ENCODE measurements at places on chromosomes 16 and 17.

DNA sequence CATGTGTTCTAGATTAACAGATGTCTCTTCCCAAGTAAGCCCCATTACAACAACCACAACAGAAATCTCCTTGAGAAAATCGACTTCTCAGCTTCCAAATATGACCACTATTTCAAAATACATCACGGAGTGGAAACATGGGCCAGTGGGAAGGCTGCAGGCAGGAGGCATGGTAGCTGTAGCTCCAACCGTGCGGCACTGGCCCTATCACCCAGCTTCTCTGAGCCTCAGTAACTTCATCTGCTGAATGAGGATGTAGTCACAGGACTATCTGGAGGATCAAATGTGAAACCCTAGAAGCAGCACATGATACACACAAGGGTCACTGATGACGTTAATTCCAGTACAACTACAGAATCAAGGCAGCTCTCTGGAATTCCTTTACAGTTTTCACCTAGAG is 112.2 kb downstream of the VPS53 start:
- DNase-seq = no peak
- no peak overlapping the region for H3K4me3 ChIP-seq
- H3K27ac ChIP-seq = peak overlapping the region; percentile 12
- peaks cover 23% of the 10 kb centered on the region for H3K36me3 ChIP-seq

GRCh38 chr17:16215965-16216316 is 607 bp upstream of the NCOR1 start:
- H3K4me1 ChIP-seq = peaks cover 11% of the 10 kb centered on the region
- peak overlapping the region; percentile 99 for H3K4me3 ChIP-seq
- H3K27ac ChIP-seq = peak overlapping the region; percentile 84
- H3K36me3 ChIP-seq = peaks cover 6% of the 10 kb centered on the region
- DNase-seq = no peak
- no peaks in the 10 kb centered on the region for H3K27me3 ChIP-seq

GRCh38 chr16:9134739-9135138 is 43.3 kb downstream of the HAPSTR1 start:
- H3K4me1 ChIP-seq = peaks cover 11% of the 10 kb centered on the region
- no peak overlapping the region for H3K27ac ChIP-seq
- no peaks in the 10 kb centered on the region for H3K36me3 ChIP-seq
- peaks cover 14% of the 10 kb centered on the region for H3K27me3 ChIP-seq
- peak; percentile 69 for DNase-seq

DNA sequence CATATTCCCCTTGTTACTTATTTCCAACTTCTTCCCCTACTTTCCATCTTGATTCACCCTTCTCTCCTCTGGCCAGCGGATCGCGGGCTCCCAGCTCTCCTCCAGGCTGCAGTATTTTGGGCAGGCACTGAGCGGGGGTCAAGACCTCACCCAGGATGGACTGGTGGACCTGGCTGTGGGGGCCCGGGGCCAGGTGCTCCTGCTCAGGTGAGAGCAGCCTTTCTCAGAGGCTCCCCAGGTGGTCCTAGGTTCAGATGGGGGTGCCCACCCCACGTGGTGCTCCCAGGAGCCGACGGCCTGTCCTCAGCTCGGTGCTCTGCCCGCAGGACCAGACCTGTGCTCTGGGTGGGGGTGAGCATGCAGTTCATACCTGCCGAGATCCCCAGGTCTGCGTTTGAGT is 16.0 kb downstream of the ITGAX start:
- H3K4me1 ChIP-seq = no peaks in the 10 kb centered on the region
- peaks cover 47% of the 10 kb centered on the region for H3K27me3 ChIP-seq
- no peak for DNase-seq
- no peak overlapping the region for H3K27ac ChIP-seq
- no peaks in the 10 kb centered on the region for H3K36me3 ChIP-seq

DNA sequence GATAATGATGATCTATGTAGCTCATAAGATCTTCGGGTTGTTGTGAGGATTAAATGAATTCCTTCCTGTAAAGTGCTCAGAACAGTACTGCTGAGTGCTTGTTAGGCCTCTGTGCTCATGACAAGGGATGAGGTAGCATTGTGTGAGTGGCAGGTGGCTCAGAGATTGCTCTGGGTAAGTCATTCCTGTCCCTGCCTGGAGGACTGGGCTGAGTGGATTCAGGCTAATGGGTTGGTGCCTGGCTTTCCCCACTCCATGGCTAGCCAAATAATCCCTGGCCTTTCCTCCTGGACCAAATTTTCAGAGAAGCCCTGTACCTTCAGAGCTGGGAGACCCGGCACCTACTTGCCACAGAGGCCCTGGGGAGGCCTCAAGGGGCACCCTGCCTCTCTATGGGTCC is 1.3 kb upstream of the CCDC92B start:
- no peak for DNase-seq
- H3K27ac ChIP-seq = no peak overlapping the region
- H3K4me1 ChIP-seq = no peaks in the 10 kb centered on the region
- H3K36me3 ChIP-seq = no peaks in the 10 kb centered on the region

DNA sequence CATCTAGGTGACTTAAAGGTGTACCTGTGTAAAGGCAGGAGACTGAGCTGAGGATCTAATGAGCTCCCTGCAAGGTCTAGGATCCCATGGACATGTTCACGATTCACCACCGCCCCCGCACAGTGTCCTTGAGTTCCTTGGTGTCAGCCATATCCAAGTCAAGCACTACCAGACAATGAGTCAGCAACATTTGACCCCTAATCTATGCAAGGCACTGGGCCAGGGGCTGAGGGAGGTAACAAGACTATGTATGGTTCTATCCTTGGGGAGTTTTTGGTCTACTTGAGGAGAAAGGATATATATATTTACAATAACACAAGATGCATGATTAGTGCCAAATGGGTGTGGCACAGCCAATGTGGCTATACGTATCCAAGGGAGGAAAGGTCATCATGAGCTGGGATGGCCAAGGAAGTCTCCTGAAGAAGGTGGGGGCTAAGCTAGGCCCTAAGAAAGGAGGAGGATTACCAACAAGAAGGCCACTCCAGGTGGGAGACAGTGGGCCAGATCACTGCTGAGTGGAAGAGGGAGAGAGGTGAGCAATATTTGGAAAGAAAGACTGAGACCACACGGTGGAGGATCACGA is 35.0 kb downstream of the ITGB3 start:
- H3K4me3 ChIP-seq = no peak overlapping the region
- peak; percentile 57 for DNase-seq
- no peaks in the 10 kb centered on the region for H3K36me3 ChIP-seq
- H3K27ac ChIP-seq = no peak overlapping the region
- no peaks in the 10 kb centered on the region for H3K27me3 ChIP-seq

DNA sequence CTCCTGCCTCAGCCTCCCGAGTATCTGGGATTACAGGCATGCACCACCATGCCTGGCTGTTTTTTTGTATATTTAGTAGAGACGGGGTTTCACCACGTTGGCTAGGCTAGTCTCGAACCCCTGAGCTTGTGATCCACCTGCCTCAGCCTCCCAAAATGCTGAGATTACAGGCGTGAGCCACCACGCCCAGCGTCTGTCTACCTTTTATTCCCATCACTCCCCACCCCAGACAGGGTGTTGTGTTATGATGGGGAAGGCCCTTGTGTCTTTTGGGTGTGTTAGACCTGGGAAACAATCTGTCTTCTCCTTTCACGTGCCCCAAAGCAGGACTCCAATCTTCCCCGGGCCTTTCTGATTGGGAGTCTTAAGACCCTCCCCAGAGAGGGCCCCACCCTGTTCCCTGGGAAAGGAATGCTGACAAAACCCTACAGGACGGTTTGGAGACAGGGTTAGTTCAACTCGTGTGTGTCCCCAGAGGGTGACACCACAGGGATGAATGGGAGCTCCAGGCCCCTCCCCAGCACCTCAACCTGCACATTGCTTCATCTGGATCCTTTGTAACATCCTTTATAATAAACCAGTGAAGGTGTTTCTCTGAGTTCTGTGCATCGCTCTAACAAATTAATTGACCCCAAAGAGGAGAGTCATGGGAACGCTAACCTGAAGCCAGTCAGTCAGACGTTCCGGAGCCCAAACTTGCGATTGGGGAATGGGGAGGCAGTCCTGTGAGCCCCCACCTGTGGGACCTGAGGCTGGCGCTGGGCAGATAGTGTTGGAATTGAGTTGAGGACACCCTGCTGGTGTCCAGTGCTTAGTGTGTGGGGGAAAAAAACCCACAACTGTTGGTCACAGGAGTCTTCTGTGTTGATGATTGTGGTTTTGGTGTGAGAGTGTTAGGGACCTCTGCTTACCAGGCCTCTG is 3.2 kb upstream of the ELOB start:
- H3K27ac ChIP-seq = no peak overlapping the region
- no peak overlapping the region for H3K4me3 ChIP-seq
- DNase-seq = no peak
- peaks cover 10% of the 10 kb centered on the region for H3K4me1 ChIP-seq

DNA sequence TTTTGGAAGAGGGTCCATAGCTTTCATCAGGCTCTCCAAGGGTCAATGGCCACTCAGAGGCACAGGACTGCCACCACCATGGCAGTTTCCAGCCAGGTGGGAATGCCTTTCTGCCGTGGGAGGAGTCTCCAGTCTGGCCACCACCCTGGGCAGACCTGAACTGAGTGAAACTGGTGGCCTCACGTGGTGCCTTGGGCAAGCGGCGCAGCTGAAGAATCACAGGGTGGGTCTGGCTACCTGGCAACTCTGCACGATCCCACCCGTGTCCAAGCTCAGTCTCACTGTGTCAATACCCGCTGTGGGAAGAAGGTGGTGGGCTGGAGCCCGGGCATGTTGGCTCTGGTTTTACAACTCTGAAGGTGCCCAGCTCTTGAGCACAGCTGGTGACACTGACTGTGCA is 31.8 kb downstream of the VAC14 start:
- no peak overlapping the region for H3K4me3 ChIP-seq
- peaks cover 41% of the 10 kb centered on the region for H3K36me3 ChIP-seq
- H3K27me3 ChIP-seq = no peaks in the 10 kb centered on the region
- H3K27ac ChIP-seq = no peak overlapping the region
- DNase-seq = no peak

GRCh38 chr16:66911112-66911511 is 7.6 kb downstream of the CDH16 start:
- no peaks in the 10 kb centered on the region for H3K27me3 ChIP-seq
- H3K27ac ChIP-seq = no peak overlapping the region
- H3K4me3 ChIP-seq = no peak overlapping the region
- no peaks in the 10 kb centered on the region for H3K36me3 ChIP-seq
- H3K4me1 ChIP-seq = peaks cover 14% of the 10 kb centered on the region
- DNase-seq = peak; percentile 74

DNA sequence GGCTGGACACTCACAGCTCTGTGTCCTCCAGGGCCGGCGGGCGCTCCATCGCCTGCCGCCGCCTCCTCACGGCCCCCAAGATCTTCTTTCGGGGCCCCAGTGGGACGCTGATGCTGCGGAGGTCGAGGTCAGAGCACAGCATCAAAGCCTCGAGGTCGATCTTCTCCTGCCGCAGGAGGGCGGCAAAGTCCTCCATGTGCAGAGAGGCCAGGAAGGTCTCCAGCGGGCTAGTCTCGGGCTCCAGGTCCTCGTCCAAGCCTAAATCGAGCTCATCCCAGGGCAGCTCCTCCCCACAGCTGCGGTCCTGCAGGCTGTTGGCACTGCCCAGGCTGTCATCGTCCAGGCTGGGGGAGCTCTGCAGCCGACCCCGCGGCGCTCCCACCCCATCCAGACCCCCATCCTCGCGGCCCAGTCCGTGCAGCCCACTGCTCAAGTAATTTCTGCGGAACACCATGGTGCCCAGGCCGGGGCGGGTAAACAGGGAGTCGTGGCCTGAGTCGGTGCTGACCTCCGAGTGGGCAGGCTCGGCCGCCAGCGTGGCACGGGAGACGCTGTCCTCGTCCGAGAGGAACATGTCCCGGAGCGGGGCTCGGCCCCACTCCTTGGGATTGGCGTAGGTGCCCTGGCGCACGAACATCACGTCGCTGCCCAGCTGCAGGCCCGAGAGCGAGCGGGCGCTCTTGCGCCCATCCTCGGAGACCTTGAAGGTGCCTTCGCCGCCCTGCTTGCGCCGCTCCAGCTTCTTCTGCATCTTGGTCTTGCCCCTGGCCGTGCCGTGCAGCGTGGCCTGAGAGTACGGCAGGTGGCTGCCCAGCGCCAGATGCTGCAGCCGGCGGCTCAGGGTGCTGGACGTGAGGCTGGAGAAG is 3.4 kb downstream of the USH1G start:
- H3K4me3 ChIP-seq = no peak overlapping the region
- no peaks in the 10 kb centered on the region for H3K36me3 ChIP-seq
- no peak overlapping the region for H3K27ac ChIP-seq
- no peaks in the 10 kb centered on the region for H3K4me1 ChIP-seq
- peaks cover 16% of the 10 kb centered on the region for H3K27me3 ChIP-seq

DNA sequence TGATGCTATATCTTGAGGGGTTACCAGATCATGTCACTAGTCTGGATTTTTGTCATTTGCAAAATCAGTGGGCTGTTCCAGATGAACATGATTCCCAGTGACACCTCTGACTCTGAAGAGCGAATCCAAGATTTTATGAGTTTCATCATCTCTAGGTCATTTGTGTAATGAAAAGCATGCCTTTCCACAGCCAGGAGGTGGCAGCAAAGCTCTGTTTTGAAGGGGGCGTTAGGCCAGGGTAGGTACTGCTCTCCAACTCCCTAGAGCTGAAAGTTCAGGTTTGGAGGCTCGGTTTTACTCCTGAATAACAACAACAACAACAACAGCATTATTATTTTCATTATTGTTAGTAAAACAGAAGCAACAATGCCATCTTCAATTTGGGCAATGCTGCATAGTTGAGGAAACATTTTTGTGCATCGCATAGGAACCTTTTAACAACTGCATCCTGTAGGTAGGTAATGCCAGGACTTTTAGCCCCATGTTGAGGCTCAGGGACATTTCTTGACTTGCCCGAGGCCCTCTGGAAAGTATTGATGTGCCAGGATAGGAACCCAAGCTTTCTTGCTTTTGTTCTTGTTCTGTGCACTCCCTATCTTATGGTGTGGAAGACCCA is 77.0 kb downstream of the MYH13 start:
- DNase-seq = peak; percentile 61
- H3K27ac ChIP-seq = no peak overlapping the region
- H3K4me1 ChIP-seq = peaks cover 5% of the 10 kb centered on the region
- H3K36me3 ChIP-seq = no peaks in the 10 kb centered on the region

GRCh38 chr17:63675607-63676546 is 24.0 kb downstream of the LIMD2 start:
- no peaks in the 10 kb centered on the region for H3K27me3 ChIP-seq
- DNase-seq = peak; percentile 89
- H3K36me3 ChIP-seq = no peaks in the 10 kb centered on the region
- peak overlapping the region; percentile 37 for H3K4me3 ChIP-seq

DNA sequence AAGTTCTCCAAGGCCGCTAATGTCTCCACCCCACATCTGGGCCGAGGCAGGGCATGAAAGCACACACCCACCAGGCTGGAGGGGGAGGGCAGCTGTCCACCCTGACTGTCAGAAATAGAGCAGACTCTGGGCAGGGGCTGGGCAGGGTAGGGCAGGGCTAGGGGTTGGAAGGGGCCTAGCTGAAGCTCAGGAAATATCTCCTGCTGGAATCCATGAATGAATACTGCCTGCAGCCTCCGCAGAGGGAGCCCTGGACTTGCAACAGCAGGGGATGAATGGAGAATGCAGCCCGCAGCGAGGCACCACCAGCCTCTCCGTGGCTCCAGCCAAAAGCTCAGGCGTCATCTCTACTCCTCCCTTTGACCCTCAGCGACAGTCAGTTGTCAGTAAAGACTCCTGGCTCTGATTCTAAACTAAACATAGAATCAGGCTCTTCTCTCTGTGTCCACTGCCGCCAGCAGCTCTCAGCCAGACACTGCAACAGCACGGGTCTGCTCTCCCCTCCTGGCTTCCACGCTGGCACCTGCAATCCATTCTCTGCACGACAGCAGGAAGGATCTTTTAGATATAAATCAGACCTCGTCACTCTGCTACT is 23.9 kb upstream of the NGFR start:
- DNase-seq = no peak
- H3K27ac ChIP-seq = no peak overlapping the region
- H3K27me3 ChIP-seq = peaks cover 77% of the 10 kb centered on the region
- no peaks in the 10 kb centered on the region for H3K4me1 ChIP-seq
